AG04450 (cell line): ENCODE measurements at places on chromosomes 11 and 22. TPM values are rescaled to one million over a fixed set of nuclear protein-coding genes. Genes with fewer than 3 reads are reported as not detected.

- DNase-seq: peak; percentile 87
Measured at GRCh38 chr11:10659339-10660216, 34.0 kb downstream of the IRAG1 start.

DNA sequence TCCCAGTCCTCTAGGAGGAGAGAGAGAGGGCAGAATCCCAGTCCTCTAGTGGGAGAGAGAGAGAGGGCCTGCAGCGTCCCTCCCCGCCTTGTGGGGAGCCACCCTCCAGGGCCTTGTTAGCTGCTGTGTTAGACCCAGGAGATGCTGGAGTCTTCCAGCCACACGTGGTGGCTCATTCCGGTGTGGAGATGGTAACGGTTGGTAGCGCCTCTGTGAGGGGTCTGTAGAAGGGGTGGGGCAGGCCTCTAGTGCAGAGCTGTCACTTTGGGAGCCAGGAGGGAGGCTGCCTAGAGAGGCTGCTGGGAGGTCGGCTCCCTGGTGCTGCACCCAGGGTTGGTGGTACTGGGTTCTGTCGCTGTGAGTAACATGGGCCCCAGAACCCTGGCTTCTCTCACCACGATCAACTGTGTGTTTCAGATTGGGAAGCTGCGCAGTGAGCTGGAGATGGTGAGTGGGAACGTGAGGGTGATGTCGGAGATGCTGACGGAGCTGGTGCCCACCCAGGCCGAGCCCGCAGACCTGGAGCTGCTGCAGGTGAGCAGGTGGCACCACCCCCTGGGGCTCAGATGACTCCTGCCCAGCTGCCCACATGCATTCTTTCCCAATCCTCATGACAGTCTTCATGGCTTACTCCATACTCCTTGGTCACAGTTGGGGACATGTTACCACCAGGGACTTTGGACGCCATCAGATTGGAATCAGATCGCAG, 27.3 kb downstream of the TOM1 start:
- no peak for DNase-seq

DNA sequence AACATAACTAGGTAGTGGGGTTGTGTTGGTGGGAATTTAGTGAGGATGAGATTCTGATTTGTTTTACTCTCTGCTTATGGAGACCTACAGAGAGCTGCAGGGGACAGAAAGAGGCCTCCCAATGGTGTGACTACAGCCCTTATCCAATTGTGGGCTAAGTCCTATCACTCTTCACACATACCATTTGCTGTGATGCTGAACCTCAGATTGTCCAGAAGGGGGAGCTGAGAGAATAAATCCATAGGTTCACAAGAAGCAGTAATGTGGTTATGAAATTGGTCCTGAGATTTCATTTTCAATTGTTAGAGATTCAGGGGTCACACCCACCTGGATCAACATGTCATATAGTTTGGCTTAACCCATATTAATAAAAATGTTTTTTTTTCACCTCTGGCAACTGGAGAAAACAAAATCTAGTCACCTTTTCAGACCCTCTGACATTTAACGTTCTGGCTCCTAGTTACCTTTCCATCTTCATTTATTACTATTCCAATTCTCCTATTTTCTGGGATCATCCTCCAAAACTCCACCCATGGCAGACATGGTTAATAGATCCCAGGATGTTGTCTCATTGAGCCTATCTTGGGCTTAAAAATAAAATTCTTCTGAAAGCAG, 53.3 kb upstream of the PTPN5 start:
- DNase-seq: no peak

DNA sequence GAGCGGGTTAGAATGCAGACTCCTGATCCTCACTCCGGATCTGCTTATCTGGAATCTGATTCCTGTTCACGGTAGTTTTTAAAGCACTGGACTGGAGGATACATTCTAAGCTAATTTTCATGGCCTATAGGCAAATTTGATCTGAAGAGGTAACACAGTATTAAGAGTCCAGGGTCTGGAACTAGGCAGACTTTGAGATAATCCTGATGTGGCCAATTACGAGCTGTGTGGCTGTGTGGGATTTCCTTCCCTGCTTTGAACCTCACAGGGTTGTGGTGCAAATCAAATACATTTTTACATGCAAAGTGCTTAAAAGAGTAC, 285.2 kb downstream of the MIAT start:
- DNase-seq: no peak

DNA sequence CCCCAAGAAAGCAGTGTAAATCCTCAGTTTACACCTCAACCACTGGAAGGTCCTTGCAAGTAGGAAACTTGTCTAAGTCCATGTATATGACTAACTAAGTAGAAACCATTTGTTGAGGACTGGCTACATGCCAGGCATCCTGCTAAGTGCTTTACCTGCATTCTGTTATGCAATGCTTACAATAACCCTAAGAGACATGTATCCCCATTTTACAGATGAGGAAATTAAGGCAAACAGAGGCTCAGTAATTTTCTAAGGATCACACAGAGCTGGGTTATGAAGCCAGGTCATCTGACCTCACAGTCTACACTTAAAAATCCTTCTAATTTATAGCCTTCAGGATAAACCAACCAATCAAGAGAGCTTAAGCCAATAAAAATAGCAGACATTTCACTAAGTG, 1.5 kb downstream of the TIMM10 start:
- no peak for DNase-seq

GRCh38 chr11:127205688-127206217, 205.2 kb upstream of the KIRREL3 start:
- DNase-seq: no peak

- DNase-seq: no peak
Measured at GRCh38 chr11:11467312-11467711, 114.3 kb upstream of the CSNK2A3 start.

DNA sequence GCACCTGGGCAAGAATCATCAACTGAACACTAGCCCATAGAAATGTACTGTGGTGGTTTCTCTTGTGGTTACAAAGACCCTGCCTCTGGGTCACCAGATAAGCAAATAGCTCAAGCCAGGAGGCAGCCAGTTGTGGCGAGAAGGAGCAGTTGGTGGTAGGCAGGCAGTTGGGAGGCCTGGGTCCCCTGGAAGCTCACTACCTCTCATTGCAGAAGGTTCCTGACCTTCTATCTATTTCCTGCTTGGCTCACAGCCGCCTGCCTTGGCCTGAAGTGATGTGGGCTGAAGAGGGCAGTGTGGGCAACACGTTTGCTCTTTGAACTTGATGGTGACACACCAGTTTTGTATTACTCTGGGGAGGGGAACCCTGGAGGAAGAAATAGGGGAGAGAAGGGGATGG, 34.7 kb downstream of the NECTIN1 start:
- no peak for DNase-seq

The PPFIBP2 gene
- 4.1 and 7.0 TPM in 2 replicates for polyA plus RNA-seq

The SLC25A45 gene
- 0.76 and 1.4 TPM in 2 replicates for polyA plus RNA-seq

The OR9G4 gene
- polyA plus RNA-seq: not detected in 2 replicates

The UPK3A gene
- polyA plus RNA-seq: not detected in 2 replicates
